ENCODE measurements at places on chromosomes 6 and 20. TPM values are rescaled to one million over a fixed set of nuclear protein-coding genes. Genes with fewer than 3 reads are reported as not detected.

JPH2 gene
- not detected for total RNA-seq

PLN gene
- not detected for total RNA-seq

CFAP206 gene
- not detected for total RNA-seq

KIF25 gene
- not detected for total RNA-seq

TMC2 gene
- total RNA-seq, result not detected
